NCI-H524 (cell line): ENCODE measurements at places on chromosomes 1 and 21.

DNA sequence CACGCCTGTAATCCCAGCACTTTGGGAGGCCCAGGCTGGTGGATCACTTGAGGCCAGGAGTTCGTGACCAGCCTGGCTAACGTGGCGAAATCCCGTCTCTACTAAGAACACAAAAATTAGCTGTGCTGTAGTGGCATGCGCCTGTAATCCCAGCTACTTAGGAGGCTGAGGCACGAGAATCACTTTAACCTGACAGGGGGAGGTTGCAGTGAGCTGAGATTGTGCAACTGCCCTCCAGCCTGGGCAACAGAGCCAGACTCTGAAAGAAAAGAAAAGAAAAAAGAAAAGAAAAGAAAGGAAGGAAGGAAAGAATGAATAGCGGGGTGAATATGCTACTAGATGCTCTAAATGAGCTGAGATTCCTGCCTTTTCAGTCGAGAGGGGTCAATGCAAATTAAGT lies 7.1 kb downstream of the GFI1 start:
- no peak for DNase-seq

DNA sequence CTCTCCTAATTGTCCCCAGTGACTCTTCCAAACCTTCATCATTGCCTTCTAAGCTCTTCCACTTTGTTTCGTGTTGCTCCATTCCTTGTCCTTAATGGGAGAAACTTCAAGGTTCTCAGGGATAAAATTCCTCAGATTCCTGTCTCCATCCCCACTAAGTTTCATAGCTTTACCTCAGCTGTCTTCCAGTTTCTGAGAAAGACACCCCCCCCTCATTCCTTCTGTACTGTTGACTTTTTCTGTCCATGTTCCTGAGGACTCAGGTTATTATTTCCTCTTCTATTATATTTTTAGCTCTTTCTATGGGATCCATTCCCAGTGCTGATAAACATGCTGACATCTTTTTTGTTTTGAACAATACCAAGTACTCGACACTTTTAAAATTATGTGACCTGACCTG lies 215.3 kb upstream of the PTGFR start:
- DNase-seq: no peak

GRCh38 chr1:218557731-218558130 lies 212.6 kb downstream of the TGFB2 start:
- DNase-seq: no peak

GRCh38 chr21:43681650-43682049 lies 22.3 kb downstream of the RRP1B start:
- no peak for DNase-seq

DNA sequence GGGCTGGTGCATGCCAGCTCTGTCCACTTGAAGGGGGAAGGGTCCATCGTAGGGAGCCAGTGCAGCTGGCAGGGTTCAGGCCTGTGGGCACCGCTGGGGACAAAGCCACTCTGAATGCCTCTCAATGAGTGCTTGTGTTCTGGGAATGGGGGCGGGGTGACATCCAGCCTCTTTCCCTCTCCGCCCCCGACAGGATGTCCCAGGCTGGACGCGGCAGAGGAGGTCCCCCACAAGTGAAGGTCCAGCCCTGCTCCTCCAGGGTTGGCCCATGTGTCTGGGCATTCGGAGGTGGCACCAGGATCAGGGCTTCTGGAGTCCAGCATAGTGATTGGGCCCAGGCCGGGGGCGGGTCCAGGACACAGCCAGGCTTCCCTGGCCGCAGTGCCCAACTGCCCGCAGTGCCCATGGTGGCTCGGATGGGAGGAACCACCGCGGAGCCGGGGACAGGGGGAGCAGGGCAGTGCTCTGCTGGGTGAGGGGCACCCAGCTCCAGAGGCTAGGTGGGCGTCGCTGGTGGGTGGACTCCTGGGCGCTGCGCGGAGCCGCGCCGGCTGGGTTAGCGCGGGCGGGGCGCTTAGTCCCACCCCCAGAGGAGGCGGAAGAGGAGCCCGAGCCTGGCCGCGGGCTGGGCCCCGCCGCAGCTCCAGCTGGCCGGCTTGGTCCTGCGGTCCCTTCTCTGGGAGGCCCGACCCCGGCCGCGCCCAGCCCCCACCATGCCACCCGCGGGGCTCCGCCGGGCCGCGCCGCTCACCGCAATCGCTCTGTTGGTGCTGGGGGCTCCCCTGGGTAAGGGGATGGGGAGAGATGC lies at the start of gene SHISA4:
TSS of gene SHISA4 (plus strand) at position 617 of the 808 bp plus-strand sequence. CDS start at position 714, 97 bp downstream.
- peak; percentile 37 for DNase-seq

DNA sequence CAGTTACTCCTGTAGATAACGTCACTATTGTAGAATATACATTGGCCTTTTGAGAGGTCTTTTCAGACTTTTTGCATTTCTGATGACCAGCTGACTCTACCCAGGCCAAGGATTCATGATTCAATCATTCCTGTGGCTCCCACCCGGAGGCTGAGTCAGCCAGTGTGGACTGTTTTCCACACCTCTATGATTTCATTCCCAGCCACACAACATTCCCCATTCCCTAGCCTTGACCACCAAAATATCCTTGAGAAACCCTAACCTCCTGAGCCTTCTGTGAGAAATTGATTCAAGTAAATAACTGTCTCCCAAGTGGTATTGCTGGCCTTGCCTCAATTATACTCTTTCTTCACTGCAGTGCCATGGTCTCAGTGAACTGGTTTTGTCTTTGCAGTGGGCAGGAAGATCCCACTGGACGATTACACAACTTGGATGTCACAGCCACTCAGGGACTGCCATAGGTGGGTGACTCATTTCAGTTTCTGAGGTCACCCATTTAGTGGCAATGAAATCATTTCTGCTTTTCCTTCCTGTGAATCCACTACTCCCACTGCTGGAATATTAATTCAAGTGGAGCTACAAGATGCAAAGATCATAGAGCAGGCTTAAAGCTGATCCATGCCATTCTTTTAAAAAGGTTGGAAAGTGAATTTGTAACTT lies 518.6 kb upstream of the ZP4 start:
- no peak for DNase-seq

DNA sequence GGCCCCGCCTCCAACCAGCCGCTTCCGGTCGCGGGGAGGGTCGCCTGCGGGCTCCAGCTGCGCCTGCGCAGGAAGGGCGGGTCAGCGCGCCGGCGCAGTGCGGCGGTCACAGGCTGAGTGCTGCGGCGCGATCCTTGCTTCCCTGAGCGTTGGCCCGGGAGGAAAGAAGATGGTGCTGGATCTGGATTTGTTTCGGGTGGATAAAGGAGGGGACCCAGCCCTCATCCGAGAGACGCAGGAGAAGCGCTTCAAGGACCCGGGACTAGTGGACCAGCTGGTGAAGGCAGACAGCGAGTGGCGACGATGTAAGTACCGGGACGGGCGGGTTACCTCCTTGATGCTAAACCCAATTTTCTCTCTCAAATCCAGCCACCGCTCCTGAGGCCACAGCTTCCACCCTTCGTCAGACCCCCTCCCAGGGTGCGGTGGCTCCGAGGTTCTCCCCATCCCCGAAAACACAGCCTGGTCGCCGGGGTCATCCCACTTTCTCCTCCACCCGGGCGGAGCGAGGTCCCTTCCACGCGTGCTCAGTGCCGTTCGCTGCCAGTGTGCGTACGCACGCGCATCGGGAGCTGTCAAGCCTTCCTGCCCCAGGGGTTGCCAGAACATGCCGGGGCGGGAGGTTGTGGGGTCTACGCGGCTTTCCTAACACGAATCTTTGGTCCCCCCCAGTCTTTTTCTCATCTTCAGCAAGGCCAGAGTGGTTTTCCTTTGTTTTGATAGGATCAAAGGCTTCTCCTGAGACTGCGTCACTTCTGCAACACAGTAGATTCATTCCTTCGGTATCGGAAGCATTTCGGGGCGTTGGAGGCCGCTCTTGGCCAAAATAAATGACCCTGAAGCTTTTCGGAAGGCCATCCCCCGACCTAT lies at the start of gene SARS1:
TSS of gene SARS1 (plus strand) at position 95 of the 870 bp plus-strand sequence. CDS start at position 170, 75 bp downstream.
- DNase-seq: peak; percentile 80

- DNase-seq: no peak
Observed at GRCh38 chr1:17611991-17612390, 72.5 kb downstream of the ARHGEF10L start.

GRCh38 chr1:30682396-30683275 lies 40.7 kb downstream of the MATN1 start:
- no peak for DNase-seq

DNA sequence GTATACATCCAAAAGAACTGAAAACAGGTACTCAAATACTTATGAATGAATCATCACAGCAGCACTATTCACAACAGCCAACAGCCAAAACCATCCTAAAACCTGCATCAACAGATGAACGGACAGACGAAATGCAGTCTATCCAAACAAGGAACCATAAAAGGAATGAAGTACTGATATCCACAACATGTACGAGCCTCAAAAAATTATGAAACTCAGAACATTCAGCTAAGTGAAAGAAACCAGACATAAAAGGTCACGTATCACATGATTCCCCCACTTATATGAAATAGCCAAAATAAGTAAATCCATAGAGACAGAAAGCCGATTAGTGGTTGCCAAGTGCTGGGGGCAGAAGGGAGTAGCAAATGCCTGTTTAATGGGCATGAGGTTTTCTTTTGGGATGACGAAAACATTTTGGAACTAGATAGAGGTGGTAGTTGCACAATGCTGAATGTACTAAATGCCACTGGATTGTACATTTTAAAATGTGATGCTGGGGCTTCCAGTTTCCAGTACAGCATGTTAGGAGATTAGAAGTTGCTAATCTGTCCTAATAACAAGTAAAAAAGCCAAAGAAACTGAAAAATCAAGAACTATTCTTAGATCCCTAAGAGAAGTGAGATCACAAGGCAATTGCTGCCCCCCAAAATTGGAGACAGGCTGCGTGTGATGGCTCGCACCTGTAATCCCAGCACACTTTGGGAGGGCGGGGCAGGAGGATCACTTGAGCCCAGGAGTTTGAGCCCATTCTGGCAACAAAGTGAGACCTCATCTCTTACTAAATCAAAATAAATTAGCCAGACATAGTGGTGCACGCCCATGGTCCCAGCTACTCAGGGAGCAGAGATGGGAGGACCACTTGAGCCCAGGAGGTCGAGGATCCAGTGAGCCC lies 25.3 kb downstream of the CLSTN1 start:
- peak; percentile 49 for DNase-seq

GRCh38 chr21:44269090-44269489 lies 7.4 kb upstream of the DNMT3L start:
- DNase-seq: no peak

GRCh38 chr1:203534012-203534411 lies 40.1 kb downstream of the OPTC start:
- no peak for DNase-seq

DNA sequence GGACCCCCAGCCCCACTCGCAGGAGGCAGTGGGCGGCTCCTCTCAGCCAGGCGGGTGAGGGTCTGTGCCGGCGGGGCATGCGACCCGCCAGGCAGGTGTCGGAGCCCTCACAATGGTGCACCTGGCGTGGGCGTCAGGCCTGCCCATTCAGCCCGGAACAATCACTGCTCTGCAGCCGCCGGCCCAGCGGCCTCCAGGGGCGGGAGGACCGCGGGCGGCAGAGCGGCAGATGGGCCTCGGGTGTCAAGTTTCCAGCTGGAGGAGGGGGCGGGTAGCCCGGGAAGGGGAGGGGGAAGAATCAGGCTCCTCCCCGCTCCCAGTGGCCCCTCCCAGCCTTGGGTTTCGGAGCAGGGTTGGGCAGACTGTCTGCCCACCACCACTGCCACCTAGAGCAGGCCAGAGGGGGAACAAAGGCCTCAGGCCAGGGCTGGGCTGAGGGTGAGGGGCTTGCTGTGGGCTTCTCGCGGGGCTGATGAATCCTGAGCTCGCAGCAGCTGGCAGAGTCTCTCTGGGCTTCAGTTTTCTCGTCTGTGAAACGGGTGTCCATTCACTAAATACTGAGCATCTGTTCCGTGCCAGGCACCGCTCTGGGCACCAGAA lies 39.5 kb upstream of the CASZ1 start:
- peak; percentile 85 for DNase-seq

DNA sequence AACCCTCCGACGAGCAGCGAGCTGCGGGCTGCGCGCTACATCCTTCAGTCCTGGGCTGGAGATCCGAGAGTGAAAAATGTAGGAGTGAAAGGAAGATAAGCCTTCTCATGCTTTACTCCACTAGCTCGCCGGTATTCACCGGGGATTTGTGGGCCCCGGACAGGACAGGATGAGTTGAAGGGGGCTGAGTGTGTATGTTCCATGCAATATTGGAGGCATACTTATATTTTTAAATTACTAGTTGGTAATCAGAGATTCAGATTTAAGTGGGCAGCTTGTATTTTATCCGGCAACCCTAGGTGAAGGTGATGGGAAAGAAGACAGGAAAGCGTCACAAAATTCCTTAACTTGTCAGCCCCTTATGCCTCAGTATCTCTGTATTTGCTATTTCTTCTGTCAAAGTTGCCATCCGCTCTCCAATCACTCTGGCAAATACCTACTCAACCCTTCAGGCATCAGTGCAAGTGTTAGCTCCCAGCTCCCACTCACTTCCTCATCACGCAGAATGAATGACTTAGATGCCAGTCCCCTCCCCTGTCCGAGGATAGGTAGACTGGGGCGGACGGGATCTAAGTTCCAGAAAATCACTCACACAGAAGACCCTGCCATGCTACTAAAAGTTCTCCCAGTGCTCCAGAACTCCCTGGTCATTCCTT lies 503 bp upstream of the PIGM start:
- DNase-seq: no peak

DNA sequence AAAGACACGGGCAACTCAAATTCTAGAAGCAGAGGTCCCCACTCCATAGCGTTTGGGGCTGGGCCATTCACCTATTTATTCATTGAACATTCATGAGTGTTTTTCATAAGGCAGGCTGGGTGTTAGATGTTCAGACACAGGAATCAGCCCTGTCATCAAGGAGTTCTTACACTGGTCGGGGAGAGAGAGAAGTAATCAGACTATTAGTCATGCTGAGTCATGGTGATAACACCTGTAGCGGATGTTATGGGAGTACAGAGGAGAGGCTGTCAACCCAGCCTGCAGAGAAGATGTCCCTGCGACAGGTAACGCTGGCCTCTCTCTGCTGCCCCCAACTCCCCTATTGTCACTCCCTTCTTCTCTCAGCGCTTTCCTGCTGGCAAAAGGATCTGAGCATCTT lies 17.2 kb downstream of the LY9 start:
- no peak for DNase-seq
